ENCODE measurements at places on chromosomes 6 and 20.

DNA sequence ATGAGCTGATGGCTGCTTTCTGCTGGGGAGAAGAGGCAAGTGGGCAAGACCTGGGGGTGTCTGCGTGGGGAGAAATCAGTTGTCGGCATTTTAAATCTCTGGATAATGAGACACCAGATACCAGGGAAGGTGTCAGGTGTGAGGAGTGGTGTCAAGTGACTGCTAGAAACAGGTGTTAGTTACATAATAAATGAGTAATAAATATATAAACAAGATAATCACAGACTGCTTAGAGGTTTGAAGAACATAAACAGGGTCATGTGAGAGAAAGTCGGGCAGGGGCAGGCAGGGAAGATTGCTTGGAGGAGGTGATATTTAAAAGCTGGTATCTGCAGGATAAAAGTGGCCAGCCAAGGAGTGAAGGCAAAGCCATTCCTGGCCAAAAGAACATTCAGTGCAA lies 87.2 kb upstream of the RIN2 start:
- DNase-seq, result no peak

DNA sequence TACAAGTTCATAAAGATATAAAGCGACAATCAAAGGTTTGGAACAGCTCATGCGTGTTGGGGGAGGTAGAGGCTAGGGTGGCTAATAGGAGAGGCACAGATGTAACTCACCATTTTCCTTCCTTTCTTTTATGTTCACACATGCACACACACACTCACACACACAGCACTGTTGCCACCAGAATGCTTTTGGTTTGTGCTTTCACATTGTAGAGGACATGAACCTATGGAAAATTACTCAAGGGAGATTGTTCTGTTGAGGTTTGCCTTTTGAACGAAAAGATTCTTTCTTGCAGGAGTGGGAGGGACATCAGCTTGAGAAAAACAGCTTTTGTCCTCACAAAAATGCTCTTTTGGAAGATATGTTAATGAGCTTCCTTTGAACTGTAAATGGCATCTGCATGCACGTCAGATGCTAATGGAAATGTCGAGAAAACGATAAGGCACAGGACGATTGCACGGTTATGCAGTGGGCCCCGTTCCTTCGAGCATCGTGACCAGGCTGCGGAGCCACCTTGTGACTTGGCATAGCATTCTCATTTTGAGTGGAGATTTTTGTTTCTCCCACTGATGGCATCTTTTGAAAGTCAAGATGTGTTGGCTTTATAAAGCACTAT lies 724.1 kb downstream of the KIF16B start:
- no peak for DNase-seq

- no peak for DNase-seq
Measured at GRCh38 chr6:83198486-83199172, 5.5 kb downstream of the RWDD2A start.

GRCh38 chr6:141467881-141468280 lies 664.8 kb upstream of the GJE1 start:
- DNase-seq, result no peak

DNA sequence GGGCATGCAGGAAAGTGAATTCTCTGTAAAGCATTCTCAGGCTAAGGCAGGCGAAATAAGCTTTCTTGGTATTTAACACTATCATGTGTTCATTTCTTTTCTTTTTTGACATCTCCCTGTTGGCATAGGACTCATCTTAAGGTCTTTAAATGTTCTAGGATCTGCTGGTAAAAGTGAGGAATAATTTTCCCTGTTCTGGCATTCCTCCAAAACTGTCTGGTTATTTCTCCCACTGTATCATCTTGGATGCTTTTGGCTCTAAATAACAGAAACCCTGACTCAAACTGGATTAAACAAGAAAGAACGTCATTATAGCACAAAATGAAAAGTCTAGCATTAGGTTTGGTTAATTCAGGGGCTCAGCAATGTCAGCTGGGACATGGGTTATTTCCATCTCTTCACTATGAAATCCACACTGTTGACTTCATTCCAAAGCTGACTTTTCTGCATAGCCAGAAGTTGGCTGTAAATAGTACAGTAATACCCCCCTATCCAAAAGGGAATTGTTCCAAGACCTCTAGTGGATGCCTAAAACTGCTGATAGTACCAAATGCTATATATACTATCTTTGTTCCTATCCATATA lies 37.9 kb upstream of the SNAP25 start:
- no peak for DNase-seq

GRCh38 chr20:9143926-9144325 lies 75.0 kb downstream of the PLCB4 start:
- DNase-seq, result no peak

GRCh38 chr6:26344658-26345057 lies 20.3 kb upstream of the BTN3A2 start:
- no peak for DNase-seq

DNA sequence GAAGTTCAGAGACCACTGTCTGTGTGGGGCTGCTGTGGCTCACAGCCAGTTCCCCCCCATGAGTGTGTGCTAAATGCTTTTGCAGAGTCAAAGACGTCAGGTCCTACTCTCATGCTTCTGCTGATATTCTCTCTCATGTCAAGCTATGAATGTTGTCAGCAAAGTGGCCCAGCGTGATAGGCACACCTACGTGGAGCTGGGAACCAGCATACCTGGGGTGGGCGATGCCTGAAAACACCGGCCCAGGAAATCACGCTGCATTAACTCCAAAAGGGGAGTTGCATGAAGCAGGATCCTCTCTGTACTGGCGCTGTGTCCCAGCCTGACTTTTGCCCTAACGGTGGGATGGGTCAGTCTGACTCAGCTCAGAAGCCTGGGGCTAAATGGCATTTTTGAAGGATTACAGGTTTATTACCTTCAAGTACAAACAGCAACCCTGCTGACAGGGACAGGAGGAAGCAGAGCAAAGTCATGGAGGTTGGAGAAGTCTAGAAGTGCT lies 9.0 kb upstream of the MRPS10 start:
- no peak for DNase-seq

DNA sequence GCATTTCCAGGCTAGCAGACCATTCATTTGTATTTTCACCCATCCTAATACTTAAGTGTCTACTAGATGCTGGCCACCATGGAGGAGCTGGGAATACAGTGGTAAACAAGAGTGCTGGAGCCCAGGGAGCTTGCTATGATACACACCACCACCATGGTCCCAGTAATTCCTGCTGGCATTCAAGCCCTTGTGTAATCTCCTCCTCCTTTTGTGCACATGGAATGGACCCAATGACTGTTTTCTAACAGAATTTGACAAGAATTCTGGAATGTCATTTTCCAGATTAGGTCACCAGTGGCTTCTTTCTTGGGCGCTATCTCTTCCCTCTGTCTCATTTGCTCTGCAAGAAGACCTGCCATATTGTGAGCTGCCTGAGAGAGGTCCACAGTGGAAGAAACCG lies 552.0 kb downstream of the C6orf118 start:
- DNase-seq, result no peak

GRCh38 chr20:17674722-17675518 lies 7.1 kb downstream of the RRBP1 start:
- no peak for DNase-seq

- DNase-seq, result no peak
Measured at GRCh38 chr6:26272171-26272637, 92.8 kb upstream of the BTN3A2 start.

- no peak for DNase-seq
Measured at GRCh38 chr20:9602847-9603183, 88.4 kb downstream of the LAMP5 start.

GRCh38 chr6:18368277-18369105 lies 18.7 kb upstream of the RNF144B start:
- no peak for DNase-seq

GRCh38 chr6:150266309-150266708 lies 102.5 kb upstream of the IYD start:
- no peak for DNase-seq

DNA sequence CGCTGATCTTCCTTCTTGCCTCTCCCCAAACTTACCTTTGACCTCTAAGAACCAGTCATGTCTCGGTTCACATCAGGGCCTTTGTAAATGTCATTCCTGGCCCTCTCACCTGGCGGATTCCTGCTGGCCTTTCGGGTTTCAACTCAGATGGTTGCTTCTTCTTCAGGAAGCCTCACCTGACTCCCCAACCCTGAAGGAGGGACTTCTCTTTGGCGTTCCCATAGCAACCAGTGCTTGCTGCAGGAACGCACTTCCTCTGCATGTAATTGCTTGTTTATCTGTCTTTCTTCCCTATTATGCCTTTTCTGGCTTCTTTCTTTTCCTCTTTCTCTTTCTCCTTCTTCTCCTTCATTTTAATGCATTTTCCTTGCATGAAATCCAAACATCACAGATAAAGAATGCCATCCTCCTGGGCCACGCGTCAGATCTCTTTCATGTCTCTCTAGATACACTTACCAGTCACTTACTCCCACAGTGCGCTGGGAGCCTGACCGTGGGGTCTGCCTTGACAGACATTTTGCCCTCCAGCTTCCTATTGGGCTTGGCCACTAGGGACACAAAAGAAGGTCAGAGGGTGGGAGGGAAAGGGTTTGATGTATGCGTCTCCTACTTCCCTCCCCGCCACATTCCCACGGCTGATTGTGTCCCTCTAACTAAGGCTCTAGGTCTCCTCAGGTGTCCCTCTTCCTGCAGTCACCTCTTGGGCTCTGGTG lies 295.7 kb upstream of the TSHZ2 start:
- DNase-seq, result no peak

DNA sequence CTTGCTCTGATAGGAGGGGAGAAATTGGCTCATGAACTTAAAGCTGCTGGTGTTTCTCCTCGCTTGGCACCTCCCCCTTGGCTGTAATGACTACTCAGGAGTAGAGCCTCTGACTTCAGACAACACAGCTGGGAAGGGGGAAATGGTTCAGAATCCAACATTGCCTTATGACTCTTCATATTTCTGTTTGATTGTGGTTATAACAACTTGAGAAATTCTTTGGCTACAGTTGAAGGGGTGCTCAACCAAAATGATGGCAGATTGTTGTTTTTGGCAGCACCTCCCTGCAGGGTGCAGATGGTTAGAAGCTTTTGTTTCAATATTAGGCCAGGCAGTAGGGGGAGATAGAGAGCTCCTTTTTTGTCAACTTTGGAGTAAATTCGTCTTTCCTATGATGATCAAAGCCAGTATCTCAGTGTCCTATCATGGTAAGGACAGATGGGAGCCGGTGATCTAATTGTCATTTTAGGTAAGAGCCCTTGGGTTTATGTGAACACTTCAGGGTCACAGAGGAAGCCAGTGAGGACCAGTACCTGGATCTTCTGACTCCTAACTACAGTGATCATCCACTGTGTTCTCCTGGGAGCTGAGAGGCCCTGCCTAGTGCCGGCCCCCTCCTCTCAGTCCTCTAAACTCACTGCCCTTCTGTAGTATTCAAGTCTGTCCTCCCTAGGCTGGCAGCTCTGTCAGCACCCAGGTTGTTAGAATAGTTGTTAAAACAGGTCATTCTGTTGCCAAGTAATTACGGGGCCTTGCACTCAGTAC lies 39.9 kb downstream of the RPRD1B start:
- DNase-seq, result peak; percentile 8

DNA sequence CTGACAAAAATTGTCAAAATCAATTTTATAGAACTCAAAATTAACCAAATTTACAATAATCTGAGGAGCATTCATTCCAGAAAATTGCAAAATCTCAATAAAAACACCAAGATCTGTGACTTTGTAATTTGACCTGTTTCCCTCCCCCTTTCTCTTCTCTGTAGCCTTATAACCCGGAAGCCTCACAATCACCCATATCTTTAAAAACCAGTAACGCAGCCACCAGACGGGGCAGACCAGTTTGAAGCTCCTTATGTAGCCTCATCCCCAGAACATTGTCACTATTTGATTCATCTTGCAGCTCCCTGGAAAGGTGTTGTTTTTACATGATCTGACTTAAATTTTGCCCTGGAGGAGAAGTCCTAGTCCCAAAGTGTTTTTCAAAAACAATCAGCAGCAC lies 27.5 kb upstream of the TGM6 start:
- no peak for DNase-seq

- DNase-seq, result no peak
Measured at GRCh38 chr6:113640051-113640450, 217.1 kb upstream of the MARCKS start.

GRCh38 chr6:31575335-31575901 lies at the start of gene TNF:
TNF (plus strand) TSS chr6:31575565; CDS start chr6:31575742, 177 bp downstream.
- DNase-seq, result no peak

- peak; percentile 95 for DNase-seq
Measured at GRCh38 chr6:33840048-33840926, 36.5 kb upstream of the MLN start.

- DNase-seq, result no peak
Measured at GRCh38 chr6:105591053-105591452, 188.2 kb upstream of the PREP start.

GRCh38 chr20:1827974-1828785 lies 67.0 kb upstream of the SIRPA start:
- DNase-seq, result no peak

DNA sequence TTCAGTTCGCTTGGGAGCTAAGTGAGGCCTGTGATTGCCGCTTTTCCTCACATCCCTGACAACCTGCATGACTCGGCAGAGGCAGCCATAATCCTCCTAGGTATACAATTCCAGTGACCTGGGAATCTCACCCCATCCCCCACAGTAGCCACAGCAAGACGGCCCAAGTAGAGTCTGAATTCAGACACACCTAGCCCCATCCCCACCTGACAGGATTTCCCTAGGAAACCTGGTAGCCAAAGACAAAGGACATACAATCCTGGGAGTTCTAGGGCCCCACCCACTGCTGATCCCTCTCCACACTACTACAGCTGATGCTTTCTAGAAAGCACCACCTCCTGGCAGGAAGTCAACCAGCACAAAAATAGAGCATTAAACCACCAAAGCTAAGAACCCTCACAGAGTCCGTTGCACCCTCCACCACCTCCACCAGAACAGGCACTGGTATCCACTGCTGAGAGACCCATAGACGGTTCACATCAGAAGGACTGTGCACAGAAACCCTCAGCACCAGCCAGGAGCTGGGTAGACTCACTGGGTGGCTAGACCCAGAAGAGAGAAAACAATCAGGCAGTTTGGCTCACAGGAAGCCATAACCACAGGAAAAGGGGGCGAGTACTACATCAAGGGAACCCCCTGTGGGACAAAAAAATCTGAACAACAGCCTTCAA lies 17.9 kb upstream of the RUNX2 start:
- DNase-seq, result no peak

DNA sequence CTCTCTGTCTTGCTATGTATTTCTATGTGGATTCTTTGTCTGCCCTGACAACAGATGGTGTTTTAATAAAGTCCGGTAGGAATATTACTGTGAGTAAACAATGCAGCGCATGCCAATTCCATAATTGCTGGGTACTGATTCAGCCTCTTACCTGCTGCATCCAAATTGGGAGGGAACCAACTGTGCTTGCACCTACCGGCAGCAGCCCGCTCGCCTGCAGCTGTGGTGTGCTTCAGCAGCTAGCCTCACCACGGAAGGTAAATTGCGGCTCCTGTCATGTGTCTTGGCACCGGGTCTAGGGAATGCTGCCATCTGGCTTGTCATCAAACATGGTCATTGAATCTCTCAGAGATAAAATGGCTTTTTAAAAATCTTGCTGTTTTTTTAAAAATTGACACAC lies 704.8 kb upstream of the SLC35B3 start:
- peak; percentile 5 for DNase-seq
